Astrocyte of the hippocampus (primary cell): ENCODE measurements at places on chromosomes 1 and 21.

DNA sequence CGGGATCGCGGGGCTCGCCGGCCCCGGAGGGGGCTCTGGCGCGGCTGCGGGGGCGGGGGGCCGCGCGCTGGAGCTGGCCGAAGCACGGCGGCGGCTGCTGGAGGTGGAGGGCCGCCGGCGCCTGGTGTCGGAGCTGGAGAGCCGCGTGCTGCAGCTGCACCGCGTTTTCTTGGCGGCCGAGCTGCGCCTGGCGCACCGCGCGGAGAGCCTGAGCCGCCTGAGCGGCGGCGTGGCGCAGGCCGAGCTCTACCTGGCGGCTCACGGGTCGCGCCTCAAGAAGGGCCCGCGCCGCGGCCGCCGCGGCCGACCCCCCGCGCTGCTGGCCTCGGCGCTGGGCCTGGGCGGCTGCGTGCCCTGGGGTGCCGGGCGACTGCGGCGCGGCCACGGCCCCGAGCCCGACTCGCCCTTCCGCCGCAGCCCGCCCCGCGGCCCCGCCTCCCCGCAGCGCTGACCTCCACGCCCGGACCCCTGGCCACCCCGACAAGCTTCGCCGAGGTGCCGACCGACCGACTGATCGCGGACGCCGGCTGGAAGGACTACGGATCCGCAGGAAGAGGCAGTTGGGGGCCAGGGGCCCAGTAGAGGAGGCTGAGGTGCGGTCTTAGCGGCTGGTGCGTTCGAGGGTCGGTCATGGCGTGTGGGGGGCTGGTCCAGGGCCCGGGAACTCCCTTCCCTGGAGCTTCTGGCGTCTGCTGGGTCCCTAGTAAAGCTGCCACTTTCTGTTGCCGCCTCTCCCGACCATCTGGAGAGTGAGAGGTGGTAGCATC is 711 bp downstream of the TRNP1 start:
- peak; percentile 63 for DNase-seq

GRCh38 chr1:41838266-41838665 is 80.5 kb downstream of the HIVEP3 start:
- no peak for DNase-seq

GRCh38 chr1:234882898-234883297 is 245.7 kb downstream of the TOMM20 start:
- DNase-seq: no peak

GRCh38 chr21:41799763-41800162 is 32.9 kb upstream of the RIPK4 start:
- no peak for DNase-seq

DNA sequence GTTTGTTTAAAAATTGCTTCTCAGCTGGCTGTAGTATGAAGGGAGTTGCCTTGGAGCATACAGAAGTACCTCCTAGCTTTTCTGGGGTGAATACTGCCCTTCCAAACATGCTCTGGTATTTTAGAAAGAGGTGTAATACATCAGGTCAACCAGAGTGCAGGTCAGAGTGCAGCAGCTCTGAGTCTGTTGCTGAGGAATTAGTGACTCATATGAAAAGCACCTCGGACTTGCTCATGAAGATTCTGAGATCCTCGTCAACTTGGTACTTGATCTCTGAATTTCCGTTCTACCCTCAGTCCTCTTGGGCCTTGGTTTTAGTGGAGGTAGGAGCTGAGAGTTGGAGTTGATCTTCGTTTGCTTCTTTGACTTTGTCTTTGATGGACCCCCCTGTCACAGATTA is 67.3 kb downstream of the NOS1AP start:
- peak; percentile 82 for DNase-seq

DNA sequence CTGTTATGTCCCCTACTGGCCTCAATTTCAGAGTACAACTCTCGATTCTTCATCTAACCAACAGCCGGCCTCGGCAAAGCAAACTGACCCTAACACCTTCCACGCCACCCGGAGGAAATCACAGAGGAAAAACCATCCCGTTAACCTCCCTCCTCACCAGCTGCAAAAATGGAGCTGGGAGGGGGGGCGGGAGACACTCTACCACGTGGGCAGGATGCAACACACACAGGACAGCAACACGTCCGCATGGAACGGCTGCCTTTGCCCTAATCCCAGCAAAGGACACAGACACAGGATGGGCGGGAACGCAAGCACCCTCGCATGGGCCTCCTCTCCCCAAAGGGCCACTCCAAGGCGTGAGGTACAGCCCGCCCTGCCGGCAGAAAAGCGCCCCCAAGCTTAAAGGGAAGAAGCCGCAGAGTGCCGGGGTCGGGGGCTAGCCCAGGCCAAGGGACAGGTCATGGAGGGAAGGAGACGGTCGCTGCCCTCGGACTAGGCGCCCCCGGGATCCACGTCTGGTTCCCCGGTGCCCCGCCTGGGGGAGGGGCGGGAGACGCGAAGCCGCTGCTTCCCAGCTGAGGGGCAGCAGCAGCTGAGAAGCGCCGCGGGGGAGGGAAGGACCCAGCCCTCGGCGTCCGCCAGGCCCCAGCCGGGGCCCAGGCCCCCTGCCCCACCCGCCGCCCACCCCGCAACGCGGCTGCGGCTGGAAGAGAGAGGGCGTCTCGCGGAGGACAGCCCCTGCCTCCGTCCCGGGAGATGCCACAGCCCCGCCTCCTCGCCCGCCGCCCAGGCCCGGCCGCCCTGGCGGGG is 590 bp downstream of the FOXJ3 start:
- DNase-seq: peak; percentile 49

DNA sequence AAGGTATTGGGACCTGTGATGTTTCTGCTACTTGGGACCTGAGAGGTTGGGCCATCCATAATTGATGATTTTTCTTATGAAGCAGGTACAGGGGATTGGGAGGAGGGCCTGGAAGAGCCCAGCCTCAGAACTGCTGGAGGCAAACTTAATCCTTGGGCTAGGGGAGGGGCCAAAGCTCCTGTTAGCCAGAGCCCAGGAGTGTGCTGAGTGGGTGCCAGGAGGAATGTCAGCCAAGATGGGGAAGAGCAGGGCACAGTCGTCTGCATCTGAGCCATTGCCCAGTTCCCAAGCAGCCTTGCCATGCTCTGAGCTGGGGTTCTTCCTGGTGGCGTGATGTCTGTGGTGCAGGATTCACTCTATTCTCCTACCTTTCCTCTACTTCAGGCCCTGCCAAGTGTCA is 5.8 kb downstream of the MAPKAPK2 start:
- DNase-seq: no peak

GRCh38 chr1:182164273-182164672 is 102.8 kb upstream of the ZNF648 start:
- no peak for DNase-seq

- DNase-seq: peak; percentile 8
Observed at GRCh38 chr1:89763649-89763986, 57.2 kb upstream of the LRRC8D start.

GRCh38 chr1:219548386-219548785 is 64.5 kb downstream of the ZC3H11B start:
- DNase-seq: no peak

DNA sequence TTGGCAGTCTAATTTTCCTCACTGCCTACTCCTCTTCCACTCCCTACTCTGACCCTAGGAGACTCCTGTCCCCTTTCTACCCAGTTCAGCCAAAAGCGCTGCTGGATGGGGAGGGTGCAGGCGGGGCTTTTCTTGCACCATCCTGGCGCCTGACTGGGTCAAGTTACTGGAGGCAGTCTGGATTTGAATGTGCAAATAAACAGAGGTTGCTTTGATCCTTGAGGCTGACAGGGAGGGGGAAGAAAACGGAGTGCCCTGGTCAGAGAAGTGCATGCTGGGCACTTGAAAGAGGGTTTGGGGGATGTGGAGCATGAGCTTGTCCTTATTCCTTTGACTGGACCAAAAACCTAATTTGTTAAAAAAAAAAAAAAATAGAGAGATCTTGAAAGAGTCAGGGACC is 76.8 kb upstream of the SOX13 start:
- peak; percentile 50 for DNase-seq

DNA sequence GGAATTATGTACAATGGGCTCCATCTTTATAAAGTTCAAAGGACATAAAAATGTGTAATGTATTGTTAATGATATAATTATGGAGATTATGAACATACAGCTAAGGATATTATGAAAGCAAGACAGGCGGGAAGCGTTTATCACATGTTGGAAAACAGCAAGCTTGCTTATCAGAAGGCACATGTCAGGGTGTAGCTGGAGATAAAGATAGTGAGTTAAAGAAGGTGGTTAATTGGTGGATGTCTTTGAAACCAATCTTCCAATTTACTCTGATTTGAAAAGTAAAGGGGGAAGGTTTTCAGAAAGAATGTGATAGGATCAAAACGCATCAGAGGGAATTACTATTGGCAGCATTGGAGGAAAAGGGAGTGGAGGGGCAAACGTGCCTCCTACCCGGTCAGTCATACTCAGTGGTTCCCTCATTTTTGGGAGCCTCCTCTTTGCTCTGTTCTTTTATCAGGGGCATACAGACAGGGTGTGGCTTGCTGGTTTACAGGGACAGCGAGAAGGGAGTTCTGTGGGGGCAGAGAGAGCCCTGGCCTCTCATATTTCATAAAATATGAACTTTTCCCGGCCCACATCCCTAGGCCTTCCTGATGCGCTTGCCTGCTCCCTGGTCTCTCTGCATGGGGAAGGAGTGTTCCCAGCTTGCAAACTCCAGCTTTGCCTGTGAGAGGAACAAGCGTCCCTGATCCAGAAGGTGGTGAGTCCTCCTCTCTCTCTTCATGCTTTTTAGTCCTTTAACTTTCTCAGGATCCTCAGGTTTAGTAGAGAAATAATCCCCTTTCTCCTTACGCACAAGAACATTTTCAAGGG is 8.0 kb upstream of the SVBP start:
- no peak for DNase-seq

- no peak for DNase-seq
Observed at GRCh38 chr1:6251681-6252373, 7.8 kb downstream of the HES3 start.

DNA sequence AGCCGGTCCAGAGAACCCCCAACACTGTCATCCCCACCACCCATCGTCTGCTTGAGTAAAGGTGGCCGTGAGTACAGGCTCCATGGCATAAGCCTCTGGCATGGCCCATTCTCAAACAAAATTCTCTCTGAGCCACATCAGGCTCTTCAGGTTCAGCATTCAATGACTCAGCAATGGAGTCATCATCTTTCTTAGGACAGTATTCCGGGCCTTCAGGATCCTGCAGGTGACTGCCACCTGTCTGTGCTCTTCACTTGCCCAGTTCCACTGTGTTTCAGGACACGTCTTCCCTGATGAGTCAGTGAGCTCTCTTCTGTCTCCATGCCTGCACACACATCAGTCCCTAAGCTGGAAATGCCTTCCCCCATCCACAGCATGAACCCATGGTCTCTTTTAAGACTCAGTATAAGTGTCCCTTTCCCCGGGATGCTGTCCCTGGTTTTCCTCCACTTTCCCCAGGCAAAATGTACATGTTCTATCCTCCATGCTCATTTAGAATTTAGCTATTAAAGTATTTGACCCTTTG is 81.1 kb upstream of the FGGY start:
- no peak for DNase-seq

DNA sequence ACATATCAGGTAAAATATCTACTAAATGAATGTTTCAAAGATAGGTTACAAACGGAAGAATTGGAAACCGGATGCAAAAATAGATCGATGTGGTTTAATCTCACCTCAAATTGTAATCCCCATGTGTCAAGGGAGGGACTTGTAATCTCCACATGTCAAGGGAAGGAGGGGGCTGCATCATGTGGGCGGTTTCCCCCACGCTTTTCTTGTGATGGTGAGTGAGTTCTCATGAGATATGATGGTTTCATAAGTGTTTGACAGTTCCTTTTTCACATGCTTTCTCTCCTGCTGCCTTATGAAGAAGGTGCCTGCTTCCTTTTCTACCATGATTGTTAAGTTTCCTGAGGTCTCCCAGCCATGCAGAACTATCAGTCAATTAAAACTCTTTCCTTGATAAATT is 408.7 kb upstream of the TMPRSS15 start:
- DNase-seq: no peak

- DNase-seq: no peak
Observed at GRCh38 chr1:37741662-37742061, 23.3 kb downstream of the EPHA10 start.

- peak; percentile 6 for DNase-seq
Observed at GRCh38 chr21:40186045-40186444, 318.8 kb downstream of the PCP4 start.

GRCh38 chr1:179017383-179018326 is 8.0 kb upstream of the FAM20B start:
- no peak for DNase-seq

DNA sequence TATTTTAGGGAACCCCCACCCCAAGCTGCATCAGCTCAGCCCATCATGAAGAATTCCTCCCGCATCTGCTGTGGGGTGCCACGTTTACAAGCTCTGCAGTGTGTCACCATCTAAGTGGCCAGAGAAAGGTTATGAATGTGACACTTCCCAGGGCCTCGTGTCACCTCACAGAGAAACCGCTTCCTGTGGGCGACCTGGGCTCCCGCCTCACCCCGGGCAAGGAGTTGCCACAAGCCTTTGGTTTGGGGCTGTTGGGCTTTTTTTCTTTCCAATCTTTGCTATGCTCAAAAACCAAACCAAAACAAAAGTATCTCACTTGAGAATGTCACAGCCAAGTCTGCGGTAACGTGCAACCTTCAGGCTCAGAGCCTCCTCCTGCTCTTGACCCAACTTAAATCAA is 82.1 kb upstream of the ARHGEF16 start:
- no peak for DNase-seq

- peak; percentile 62 for DNase-seq
Observed at GRCh38 chr1:156914440-156914856, 6.0 kb upstream of the LRRC71 start.

DNA sequence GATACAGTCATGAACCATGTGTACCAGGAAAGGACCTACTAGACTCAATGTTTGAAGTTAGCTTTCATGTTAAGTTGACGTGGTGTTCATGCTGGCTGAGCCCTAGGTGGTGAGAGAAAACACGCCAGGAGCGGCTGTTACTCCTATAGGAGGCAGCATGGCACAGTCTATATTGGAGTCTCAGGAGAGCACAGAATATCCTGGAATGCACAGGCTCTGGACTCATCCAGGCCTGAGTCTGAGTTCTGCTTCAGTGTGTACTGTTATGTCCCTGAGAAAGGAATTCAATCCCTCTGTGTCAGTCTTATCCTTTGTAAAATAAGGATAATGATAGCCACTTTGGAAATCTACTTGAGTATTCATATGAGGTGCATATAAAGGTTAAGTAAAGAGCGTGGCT is 41.2 kb downstream of the DPT start:
- no peak for DNase-seq

DNA sequence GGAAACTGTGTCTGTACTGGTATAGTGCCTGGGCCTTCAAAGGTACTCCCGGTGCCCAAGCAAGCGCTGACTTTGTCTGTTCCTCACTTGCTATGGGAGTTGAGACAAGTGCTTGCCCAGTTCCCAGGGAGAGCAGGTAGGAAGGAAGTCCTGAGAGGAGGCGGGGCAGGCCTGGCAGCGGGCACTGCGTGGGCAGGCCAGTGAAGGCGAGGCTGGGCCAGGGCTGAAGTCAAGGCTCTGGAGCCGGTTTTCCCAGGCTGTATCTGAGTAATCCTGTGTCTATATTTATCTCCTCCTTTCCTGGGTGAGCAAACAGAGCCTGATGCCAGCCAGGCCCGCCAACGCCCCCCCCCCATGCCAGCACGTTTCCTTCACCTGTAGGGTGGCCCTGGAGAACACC is 15.9 kb upstream of the EDN2 start:
- peak; percentile 48 for DNase-seq
